ENCODE measurements at places on chromosomes 1 and 21. TPM values are rescaled to one million over a fixed set of nuclear protein-coding genes. Genes with fewer than 3 reads are reported as not detected.

The KPRP gene
- total RNA-seq = not detected

The RNU1-4 gene
- total RNA-seq = 2,332 TPM

The INSRR gene
- 0.05 TPM for total RNA-seq

The CASQ2 gene
- total RNA-seq = 0.12 TPM

The CLEC20A gene
- total RNA-seq = not detected

The FCGR2B gene
- total RNA-seq = 4.8 TPM

The FMO4 gene
- total RNA-seq = 0.69 TPM

The TGFB2 gene
- total RNA-seq = 16.6 TPM

The INPP5B gene
- 16.1 TPM for total RNA-seq

The UBASH3A gene
- not detected for total RNA-seq

The CD48 gene
- total RNA-seq = 0.43 TPM

DNA sequence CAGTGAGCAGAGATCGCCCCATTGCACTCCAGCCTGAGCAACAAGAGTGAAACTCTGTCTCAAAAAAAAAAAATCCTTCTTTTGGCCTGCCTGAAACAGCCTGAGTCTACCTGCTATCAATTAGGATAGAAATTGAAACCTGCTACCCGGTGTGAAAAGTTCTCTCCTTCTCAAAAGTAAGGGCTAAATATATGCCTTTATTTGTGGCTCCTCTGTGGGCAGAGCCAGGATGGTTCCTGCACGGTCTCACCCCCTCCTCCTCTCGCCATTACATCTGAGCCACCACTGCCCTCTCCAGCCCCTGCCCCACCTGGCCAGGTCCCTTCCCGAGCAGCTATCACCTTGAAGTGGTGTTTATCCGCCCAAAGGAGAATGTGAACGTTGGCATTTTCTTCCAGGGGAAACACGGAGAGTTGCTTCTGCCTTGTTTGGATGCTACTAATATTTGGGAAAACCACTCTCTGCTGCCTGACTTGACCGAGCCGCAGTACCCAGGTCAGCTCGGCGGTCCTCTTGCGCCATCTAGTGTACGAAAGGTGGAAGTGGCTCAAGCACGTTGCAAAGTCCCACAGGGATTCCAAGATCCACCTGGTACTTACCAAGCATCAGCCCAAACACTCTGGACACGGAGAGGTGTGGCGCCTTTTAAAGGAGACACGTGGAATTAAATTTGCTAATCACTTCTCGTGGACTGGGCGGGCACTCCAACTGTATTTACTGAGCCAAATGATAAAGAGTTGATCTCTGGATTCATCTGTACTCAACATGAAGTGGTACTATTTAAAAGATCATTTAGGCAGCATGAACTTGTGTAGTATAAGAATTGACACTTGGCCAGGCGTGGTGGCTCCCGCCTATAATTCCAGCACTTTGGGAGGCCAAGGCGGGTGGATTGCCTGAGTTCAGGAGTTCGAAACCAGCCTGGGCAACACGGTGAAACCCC, 31.9 kb downstream of the SETD4 start:
- DNase-seq = peak; percentile 83

DNA sequence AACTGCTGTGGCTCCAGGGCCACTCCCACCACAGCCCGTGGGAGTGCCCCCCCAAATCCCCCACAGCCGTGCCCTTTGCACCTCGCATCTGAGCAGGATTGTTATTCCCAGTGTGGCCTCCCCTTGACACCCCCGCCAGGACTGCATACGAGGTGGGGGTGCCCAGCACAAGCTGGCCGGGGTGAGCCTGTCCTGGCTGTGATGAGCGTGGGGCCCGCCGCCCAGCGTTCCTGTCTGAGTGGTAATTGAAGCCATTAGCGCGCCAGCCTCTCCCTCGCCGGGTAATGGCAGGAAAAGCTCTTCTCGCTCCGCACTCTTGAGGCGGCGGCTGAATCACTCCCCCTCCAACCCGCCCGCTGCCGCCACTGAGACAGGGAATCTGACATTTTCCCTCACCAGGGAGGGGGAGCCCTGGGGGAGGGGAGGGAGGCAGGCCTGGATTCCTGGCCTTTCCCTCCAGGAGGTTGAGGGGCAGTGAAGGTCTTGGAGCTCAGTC, 27.7 kb downstream of the PTPRF start:
- DNase-seq = no peak

DNA sequence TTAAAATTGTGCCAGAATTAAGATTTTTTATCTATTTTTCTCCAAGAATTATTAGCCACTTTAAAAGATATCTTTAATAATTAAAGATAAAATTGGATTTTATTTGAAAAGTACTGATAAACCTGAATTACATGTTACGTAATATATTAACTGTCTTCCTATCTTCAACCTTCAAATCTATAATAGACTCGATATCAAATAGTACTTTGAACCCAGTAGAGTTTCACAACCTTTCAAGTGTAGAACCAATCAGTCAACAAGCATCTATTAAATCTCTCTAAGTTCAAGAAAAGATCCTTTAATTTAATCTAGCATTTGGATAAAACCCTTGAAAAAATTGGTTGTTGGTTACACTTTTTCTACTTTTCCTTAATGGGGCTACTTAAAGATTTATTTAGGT, 271.4 kb downstream of the GPR52 start:
- DNase-seq = no peak

DNA sequence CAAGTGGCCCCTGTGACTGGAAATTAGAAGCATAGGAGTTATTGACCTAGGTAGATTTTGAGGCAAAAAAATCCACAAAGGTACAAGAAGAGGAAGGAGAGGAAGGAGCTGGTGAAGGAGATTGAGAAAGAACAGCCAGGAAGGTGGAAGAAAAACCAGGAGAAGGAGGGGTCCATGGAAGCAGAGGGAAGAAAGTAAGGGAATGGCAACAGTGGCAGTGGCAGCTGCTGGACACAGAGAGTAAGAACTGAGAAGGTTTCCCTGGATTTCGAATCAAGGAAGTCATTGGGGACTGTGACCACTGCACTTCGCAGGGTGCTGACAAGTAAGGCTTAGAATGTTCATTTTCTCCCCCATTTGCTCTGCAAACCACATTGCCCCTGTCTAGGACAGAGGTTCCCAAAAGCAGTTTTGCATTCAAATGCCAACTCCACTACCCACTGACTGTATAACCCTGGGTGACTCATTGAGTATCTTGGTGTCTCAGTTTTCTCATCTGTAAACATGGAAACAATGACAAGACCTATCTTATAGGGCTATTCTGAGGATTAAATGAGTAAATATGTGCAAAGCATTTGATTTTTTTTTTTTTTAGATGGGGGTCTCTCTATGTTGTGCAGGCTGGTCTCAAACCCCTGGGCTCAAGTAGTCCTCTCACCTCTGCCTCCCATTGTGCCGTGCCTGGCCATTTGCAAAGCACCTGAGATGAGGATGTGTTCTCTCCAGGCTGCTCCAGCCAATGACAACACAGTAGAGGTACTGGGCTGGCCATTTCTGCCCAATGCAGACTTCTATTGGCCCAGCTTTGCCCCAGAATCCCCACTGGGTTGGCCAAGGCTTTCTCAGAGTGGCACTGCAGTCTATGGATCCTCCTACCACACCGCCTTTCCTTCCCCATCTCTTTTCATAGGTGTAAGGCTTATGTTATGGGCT, 9.3 kb upstream of the CAPN2 start:
- no peak for DNase-seq

DNA sequence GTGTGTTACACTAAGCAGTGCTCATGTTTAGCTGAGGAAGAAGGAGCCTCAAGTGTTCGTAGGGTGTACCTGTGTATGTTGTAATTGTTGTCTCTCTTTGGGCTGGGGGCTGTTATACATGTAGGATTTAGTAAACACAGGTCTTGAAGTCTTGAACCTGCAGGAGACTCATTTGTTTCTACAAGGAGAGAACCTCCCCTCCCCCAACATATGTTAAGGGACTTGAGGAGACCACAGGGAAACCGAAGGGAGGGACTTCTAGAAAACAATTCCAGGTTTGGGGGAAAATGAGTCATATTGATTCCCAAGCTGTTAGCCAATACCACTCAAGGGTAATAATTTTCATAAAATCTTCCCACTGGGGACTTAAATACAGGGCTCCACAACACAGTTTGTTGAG, 25.0 kb upstream of the AGBL4 start:
- no peak for DNase-seq

- no peak for DNase-seq
These were observed 2.0 kb downstream of the CR1 start for GRCh38 chr1:207497941-207498340.

DNA sequence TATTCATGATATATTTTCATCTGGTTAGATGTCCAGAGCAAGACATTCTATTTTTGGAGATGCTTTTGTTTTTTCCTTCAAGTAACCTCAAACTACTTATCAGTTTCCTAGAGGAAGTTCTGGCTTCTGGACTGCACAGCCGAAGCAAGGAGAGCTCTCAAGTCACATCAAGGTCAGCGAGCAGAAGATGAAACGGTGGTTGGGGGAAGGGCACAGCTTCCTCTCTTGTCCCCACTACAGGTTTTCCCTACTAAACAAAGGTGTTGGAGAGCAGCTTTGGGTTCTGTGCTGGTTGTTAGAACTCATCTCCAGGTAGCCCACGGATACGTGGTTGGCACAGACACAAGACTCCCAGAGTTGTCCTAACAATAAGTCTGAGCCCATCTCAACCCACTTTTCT, 5.1 kb upstream of the PLEKHO1 start:
- no peak for DNase-seq

DNA sequence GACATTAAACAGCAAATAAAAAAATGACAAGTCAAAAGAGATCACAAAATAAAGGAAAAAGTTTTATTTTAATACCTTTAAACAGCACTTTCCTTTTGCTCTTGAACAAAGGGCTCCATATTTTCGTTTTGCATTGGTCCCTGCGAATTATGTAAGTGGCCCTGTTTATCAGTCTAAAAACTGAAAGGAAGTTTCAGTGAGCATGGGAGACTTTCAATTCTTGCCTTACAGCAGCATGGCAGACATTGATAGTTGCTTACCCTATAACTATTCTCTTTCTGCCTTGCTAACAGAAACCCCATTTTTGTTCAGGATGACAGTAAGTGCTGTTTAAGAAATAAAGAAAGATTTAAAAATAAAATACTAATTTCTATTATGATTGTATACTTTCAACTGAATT, 5.2 kb upstream of the SH3GLB1 start:
- no peak for DNase-seq

- no peak for DNase-seq
These were observed 117.2 kb upstream of the KCNJ15 start for GRCh38 chr21:38139380-38140168.

DNA sequence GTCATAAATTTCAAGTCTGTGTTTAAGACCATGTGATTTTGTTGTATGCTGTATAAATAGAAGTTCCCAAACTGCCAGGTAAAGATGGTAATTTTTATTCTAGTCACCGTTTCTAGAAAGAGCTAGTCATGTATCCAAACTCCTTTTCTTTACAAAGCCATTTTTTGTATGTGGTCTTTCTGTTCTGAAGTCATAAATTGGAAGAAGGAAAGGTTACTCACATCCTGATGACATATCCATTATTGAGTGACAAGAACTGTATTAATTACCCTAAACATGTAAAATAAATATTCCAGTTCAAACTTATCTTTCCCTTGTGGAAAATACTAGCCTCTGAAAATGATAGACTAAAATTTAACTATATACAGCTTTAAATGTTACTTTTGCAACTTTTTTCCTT, 104.7 kb downstream of the POFUT2 start:
- no peak for DNase-seq

DNA sequence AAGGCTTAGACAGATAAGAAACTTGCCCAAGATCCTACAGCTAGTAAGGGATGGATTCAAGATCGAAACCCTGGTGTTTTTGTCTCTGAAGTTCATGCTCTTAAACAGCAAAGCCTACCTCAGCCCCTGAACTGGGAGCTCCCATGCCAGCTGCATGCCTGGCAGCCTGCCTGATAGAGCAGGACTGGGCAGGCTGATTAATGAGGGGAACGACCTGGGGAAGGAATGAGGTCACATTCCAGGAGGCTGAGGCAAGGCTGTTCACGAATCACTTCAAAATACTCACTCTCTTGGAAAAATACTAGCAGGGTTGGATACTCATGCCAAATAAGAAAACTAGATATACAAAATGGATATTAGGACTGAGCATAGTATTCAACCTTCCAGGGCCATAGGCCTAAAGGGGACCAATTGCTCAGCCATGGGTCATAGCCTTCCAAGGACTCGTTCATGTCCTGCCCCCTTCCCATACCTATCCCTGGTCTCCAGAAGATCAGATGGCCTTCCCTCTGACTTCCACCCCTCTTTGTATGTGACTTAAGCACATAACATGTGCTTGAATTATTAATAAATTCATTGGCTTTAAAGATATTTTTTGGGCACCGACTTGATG, 15.6 kb upstream of the TACSTD2 start:
- DNase-seq = peak; percentile 89

Data from pancreas (tissue), 10 donors.